BE2C (cell line): ENCODE measurements at places on chromosomes 11 and 22.
A peak's percentile ranks its signal among the peaks of the same experiment; 100 is the strongest.

DNA sequence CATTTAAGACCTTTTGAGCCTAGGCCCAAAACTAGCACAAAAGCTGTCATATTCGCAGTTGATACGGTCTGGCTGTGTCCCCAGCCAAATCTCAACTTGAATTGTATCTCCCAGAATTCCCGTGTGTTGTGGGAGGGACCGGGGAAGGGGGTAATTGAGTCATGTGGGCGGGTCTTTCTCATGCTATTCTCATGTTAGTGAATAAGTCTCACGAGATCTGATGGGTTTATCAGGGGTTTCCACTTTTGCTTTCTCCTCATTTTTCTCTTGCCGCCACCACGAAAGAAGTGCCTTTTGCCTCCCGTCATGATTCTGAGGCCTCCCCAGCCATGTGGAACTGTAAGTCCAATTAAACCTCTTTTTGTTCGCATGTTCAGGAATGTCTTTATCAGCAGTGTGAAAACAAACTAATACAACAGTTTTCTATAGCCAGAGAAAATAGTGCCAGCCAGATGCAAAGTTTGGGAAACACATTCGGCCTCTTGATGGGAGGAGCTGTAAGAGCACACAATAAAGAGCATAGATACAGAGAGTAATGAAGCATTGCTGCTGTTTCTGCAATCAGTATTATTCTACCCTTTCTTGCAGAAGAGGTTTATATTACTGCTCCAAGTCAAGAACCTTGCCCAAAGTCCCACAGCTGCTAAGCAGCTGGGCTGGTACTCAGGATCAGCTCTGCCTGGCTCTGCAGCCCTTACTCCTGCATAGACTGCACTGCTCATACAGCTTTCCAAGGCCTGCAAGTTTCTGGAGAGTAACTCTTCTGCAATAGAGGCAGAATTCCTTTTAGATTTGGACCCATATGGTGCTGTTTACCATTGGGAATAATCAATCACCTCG lies 2.0 kb upstream of the ZNF195 start:
- peak; percentile 47 for DNase-seq

GRCh38 chr11:502288-503178 lies 4.5 kb downstream of the RNH1 start:
- no peak for DNase-seq

DNA sequence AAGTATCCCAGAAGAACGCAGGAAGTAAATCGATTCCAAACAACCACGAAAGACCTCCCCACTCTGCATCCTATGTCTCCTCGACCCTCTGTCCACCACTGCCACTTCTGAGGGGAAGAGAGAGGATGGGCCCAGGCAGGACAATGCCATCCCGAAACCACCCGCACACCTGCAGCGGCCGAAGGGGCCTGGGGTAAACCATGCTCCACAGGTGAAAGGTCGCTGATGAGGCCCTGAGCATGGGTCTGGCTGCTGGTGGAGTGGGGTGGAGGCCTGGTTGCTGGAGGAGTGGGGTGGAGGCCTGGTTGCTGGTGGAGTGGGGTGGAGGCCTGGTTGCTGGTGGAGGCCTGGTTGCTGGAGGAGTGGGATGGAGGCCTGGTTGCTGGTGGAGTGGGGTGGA lies 13.1 kb downstream of the TOLLIP start:
- DNase-seq: no peak

DNA sequence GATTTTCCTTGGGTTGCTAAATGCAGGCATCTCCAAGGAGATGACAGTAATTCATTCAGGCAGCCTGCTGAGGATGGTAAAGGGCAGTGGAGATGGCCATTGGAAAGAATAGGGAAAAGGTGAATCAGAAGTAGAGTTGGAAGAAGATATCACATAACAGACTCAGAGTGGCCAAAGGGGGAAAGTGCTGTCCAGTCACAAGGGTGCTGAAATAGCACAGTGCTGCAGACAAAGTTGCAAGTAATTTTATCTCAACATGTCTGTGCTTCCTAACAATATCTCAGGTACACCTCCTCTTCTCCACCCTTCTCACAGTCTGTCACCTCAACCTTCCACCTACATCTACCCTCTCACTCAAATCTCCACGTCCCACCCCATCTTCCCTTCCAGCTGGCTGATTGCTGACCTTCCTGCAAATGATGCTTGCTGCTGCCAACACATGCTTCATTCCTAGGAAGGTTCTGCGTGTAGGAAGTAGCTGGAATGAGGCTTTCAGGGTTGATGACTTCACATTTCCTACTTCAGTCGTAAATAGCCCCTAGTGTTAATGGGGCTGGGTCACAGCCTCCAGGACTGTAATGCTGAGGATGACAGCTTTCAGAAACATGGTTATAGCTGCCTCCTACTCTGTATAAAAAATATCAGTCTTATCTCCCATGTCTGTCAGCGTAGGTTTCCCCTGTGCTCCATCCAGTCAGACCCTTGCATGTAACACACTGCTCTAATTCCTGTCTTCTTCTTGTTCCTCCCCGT lies 123.9 kb downstream of the CTNND1 start:
- no peak for DNase-seq

GRCh38 chr11:41878095-41878494 lies 418.6 kb upstream of the LRRC4C start:
- no peak for DNase-seq

DNA sequence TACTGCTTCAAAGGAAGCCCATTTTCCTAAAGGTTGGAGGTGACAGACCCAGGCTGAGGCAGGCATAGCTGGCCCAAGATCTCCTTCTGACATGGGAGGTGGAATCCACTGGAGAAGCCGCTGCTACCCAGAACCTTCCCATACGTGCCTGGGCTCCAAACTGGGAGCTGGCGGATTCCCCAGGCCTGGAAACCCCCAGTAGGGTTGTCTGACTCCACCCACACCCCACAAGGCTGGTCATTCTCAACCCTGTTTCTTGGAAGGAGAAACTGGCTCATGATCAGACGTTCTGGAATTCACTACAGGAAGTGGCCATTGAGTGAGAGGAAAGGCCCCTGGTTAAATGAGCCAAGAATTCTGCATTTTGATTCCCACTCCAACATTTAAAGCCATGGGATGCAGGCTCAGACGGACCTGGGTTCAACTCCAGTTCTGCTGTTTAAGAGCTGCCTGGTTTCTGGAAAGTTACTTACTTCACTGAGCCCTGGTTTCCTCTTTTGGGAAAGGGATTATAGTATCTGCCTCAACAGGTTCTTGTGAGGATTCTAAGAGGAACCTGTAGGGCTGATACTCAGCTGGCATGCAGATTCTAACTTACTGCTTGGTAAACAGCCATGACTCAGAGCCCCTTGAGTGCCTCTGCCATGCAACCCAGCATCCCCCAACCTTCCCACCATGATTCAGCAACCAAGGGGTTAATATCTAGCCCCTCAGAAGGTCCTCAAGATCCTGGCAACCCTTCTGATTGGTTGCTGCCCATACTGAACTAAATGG lies 19.4 kb upstream of the TSKU start:
- no peak for DNase-seq

GRCh38 chr11:127114035-127114434 lies 113.5 kb upstream of the KIRREL3 start:
- no peak for DNase-seq

- DNase-seq: no peak
Observed at GRCh38 chr11:12280838-12281565, 96.4 kb upstream of the PARVA start.

- DNase-seq: peak; percentile 17
Observed at GRCh38 chr11:14499178-14499559, 442 bp downstream of the COPB1 start.

GRCh38 chr11:77073328-77074001 lies 6.7 kb downstream of the CAPN5 start:
- DNase-seq: peak; percentile 97

GRCh38 chr11:9750551-9750950 lies 86.7 kb downstream of the SWAP70 start:
- DNase-seq: no peak

- DNase-seq: no peak
Observed at GRCh38 chr22:50061141-50061823, 3.2 kb upstream of the TTLL8 start.

DNA sequence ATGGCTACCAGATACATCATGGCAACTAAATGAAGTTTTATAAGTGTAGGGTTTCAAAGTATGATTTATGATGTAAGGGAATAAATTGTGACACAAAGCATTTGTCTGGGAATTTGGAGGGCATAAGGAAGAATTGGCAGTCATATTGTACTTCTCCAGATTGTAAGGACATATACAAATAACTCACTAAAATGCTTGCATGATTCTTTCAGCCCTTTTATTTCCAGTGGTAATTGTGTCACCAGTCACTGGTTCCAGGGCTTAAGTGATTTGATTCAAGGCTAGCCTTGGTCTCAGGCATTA lies 299.4 kb upstream of the ANO5 start:
- DNase-seq: no peak

- peak; percentile 37 for DNase-seq
Observed at GRCh38 chr22:19842393-19843106, 12.1 kb downstream of the GNB1L start.

GRCh38 chr22:38540701-38541100 lies 29.3 kb downstream of the DMC1 start:
- DNase-seq: no peak
